ENCODE measurements at places on chromosomes 6 and 20.

DNA sequence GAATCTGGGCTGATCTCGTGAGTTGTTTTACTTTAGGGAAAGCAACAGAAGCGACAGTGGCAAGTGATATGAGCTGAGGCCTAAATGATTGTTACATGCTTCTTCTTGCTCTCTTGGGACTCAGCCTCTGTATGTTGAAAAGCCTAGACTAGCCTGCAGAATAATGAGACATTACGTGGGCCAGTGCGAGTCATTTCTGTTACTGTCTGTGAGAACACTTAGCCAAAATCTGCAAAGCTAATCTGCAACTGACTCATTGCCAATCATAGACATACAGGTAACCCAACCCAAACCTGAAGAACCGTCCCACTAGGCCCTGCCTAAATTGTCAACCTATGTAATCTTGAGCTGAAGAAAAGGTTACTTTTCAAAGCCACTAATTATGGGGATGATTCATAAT lies 77.4 kb upstream of the F13A1 start:
- no peak for DNase-seq

DNA sequence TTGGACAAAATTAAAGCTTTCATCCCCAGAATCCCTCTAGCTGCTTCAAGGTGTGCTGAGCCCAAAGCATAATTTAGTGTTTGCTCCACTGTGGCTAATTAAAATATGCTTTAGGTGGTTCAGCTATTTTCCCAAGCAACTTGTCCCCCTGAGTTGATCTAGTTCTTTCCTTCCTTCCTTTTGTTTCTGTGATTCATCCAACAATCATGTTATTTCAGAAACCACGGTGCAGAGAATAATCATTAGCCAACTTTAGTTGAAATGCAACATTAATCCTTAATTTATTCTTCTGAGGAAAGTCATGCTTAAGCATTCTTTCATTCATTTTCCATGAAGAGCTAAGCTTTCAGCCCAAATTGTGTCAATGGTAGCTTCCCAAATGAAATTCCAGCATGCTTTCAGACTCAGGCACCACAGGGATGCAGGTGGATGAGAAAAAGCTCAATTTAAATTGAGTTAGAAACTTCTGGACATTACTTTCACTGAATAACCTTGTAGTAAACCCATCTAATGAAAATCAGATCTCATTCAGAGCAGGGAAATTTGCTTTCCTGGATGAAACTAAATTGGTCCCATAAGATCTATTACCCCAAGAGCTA lies 209.0 kb upstream of the NT5E start:
- DNase-seq, result no peak

DNA sequence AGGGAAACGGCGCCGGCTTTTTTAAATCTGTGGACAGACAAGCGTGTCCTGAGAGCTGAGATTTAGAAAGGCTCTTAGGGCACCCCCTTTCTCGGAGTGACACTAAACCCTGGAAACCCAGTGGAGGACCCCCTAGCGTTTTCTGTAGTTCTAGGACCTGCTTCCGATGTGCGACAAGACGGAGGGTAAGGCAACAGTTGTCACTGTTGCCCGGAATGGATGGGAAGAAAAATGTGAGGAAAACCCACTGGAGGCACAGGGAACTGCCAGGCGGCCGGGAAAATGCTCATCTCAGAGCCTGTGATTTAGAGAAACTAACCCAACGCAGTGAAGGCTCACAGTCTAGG lies 551 bp upstream of the ATP5F1E start:
- no peak for DNase-seq

DNA sequence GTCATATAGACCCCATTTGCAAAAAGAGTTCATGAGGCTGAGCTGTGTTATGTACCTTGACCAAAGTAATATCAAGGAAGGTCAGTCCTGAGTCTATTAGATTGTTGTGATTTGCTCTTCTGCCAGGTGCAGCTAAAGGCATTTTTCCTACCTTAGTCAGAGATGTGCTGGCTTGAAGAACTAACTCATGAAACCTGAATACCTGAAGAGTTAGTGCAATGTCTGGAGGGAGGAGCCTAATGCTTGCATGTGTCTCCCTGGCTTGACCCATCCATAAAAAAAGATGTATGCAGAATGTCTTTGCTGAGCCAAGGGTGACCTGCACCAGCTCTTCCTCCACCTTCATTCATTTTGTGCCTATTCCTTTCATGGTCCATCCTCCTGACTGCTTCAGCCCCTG lies 742.0 kb downstream of the KIF16B start:
- DNase-seq, result no peak

GRCh38 chr20:64104667-64105451 lies 2.5 kb downstream of the NPBWR2 start:
- no peak for DNase-seq

GRCh38 chr6:25801436-25801835 lies 30.4 kb downstream of the SLC17A1 start:
- DNase-seq, result no peak

DNA sequence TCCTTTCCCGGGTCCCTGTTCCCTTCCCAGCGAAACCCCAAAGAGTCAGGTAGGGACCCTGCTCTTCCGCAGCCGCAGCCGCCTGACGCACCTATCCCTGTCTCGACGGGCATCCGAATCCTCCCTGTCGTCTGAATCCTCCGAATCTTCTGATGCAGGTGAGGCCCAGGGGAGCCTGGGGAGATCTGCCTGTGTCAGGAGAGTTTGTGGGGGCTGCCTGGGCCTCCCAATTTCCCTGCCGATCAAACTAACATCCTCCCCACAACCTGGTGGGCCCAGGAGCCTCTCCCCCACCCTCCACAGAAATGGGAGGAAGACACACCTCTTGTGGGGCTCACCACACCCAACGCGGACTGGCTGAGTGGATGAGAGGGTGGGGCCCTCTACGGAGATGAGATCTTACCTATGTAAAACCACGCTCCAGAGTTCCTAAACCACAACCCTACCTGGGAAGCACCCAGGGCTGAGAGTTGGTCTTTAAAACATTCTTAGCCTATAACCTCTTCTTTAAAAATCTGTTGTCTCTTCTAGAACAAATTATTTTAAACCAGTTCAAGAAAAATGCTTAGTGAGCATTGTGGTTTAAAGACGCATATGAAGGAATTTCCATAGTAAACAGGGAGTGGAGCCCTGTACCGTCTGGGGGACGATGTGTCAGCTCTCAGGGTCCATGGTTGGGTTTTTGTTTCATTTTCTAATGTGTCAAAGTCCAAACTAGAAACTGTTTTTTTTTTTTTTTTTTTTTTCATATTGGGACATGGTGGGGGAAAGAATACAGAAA lies 1.7 kb downstream of the CDC25B start:
- no peak for DNase-seq

DNA sequence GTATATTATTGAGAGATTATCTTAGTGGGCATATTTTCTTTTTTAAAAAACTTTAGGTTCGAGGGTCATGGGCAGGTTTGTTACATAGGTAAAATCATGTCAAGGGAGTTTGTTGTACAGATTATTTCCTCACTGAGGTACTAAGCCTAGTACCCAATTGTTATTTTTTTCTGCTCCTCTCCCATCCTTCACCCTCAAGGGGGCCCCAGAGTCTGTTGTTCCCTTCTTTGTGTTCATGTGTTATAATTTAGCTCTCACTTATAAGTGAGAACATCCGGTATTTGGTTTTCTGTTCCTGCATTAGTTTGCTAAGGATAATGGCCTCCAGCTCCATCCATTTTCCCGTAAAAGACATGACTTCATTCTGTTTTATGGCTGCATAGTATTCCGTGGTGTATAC lies 247.9 kb upstream of the RAB32 start:
- no peak for DNase-seq

- peak; percentile 61 for DNase-seq
Measured at GRCh38 chr6:104540743-104541142, 319.0 kb downstream of the HACE1 start.

Data from AG09309 (cell line).